ENCODE measurements at places on chromosomes 1 and 21.

GRCh38 chr1:29655945-29656850, 419.9 kb downstream of the PTPRU start:
- DNase-seq = no peak

- DNase-seq = no peak
Observed at GRCh38 chr21:32826329-32827167, 55.0 kb upstream of the PAXBP1 start.

- no peak for DNase-seq
Observed at GRCh38 chr1:115567431-115567830, 74.3 kb upstream of the VANGL1 start.

DNA sequence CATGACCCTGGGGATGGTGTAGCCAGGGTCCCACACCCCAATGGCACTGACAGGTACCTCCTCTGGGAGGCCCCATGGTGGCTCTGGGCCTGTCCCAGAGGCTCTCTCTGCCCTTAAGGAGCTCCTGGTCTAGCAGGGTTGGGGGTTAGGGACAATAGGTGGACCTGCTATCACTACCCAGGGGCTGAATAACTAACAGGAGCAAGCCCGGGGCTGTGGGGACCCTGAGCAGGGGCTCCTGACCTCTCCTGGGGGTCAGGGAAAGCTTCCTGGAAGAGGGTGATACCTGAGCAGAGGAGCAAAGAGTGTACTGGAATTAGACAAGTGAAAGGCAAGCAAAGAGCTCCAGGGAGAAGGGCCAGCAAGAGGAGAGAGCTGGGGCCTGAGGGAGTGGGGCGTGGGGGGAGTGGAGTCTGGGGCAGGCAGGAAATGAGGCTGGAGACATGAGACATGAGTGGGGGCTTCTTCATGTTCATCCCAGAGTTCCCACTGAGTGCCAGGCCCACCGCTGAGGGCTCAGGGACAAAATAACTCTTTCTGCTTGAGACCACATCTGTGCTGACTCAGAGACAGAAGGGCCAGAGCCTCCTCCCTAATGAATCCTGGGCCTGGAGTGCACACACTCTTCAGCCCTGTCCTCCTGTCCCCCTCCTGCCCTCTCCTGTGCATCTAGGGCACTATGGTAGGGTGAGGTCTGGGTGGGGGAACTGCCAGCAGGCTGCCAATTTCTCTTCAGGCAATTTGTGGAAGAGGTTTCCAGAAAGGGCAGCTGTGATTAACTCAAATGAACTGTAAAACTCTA, 517.6 kb downstream of the PTPRU start:
- DNase-seq = no peak

DNA sequence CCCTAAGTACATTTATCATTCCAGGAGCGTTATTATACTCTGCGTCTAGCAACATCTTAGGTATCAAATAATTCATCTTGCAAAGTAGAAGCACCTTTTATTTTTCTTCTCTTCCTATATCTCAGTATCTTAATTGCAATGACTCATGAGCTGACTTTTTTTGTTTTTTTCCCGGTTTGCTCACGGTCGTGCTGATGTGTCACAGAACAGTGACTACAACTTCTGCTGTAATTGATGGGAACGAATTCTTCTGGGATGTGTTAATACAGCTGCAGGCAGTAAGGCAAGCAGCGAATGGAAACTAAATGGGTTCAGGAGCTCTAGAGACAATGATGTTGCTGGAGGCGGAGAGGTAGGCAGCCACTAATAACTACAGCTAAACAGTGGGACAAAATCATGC, 89.8 kb upstream of the TMPRSS15 start:
- no peak for DNase-seq

DNA sequence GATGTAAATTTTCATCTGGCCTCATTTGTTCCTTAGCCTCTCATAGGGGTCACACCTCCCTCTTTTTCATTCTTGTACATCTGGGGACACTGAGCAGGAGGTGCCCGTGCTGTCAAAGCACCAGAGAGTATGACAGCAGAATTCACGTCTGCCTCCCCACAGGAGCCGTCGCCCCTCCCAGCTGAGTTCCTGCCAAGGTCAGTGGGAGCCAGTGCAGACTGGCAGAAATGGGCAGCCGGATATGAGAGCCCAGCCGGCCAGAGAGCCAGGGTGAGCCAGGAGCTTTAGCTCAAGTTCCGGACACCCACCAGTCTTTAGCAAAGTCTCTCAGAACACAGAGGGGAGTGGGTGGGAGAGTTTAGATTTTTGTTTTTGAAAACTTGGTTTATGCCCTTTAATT, 21.9 kb downstream of the GPR137B start:
- DNase-seq = no peak

- DNase-seq = no peak
Observed at GRCh38 chr1:240709676-240710075, 97.7 kb upstream of the GREM2 start.

DNA sequence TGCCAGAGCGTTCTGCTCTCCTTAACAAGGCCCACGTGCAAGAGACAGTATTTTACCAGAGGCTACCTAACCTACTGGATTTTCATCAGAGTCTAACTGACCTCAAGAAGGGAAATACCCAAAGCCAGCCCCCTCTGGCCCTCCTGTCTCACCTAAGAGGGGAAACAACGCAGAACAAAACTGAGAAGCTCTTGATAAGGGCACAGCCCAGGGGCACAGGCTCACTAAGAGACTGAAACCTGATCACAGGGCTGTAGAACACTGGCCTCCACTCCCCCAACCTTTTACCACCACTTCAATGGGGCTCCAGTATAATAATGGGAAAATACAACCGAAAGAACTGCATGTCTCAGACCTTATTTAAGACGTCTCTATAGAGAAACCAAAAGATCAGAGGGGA, 449.5 kb upstream of the CAMK1G start:
- DNase-seq = no peak

DNA sequence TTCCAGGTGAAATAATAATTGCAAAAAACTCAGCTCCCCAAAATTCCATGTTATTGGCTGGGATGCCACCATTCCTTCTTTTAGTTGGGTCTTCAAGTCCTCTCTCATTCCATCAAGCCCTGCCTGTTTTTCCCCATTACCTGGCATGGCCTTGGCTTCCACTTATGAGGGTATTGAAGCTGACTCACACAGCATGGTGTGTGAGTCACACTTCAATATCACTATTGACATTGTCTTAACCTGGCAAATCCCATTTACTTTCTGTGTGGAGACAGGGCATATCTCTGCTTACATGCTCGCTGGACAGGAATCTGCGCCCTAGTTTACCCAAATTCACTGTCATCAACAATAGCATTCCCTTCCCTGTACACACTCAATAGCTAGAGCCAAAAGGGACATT, 1806.8 kb downstream of the BRINP3 start:
- no peak for DNase-seq

DNA sequence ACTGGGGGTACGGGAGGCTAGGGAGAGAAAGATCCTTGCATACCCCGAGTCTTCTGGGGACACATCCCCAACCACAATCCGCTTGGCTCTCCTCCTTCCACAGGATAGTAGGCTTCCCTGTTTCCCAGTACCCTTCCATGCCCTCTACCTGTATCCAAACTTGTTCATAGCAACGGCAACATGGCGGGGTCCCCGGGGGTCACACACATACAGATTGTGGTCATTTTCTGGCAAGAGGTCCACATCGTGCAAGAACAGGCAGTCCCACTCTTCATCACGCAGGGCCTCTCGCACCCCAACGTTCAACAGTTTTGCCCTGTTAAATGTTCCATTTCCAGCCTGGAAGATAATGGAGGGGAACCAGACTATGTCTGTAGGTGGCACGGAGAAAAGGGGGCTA, 3.6 kb downstream of the B4GALT3 start:
- no peak for DNase-seq

DNA sequence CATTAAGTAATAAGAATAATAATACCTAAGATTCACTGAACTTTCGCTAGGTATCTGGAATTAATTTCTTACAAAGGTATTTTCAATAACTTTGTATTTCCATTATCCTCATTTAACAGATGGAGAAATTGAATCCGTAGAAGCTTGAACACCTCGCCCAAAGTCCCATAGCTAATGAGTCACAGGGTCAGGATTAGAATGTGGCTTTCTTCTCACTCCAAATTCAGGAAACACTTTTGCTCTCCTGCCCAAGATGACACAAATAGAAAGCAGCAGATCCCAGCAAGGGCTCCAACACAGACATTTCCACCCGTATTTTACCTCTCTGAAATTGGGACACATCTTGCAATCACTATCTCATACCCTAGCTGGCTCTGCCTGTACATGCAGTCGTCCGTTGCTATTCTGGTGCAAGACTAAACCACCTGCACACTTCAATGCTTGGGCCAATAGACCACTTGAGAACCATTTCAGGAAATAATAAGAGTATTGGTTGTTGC, 125.9 kb upstream of the GREM2 start:
- no peak for DNase-seq

DNA sequence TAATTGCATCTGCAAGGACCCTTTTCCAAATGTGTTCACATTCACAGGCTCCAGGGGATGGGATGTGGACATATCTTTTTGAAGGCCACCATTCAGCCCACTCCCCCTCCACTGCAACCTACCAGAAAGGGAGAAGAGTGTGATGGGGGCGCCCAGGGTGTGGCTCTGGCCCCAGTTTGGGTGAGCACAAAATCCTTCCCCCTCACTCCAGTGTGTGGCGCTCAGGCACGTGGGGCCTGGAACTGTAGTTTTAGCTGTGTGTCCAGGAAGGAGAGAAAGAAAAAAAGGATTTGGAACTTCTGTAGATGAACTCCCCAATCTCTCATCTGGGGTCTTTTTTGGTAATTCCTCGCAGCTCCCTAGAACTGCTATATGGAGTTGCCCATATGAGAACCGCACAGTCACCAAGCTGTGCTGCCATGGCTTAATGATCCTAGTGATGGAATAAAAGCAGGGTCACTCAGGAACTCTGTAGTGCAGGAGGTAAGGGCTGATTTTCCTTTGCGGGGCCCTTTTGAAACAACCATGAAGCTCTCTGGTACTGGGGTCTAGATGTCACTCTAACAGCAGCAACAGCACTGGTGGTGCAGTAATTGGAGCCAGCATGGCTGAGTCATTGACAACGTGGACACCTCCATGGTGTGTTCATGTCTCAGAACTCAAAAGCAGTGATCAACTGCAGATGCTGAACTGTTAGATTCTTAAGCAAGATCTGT, 17.0 kb downstream of the AGT start:
- no peak for DNase-seq

- no peak for DNase-seq
Observed at GRCh38 chr1:205668951-205669340, 11.4 kb downstream of the SLC45A3 start.

GRCh38 chr1:80384083-80384830, 1377.7 kb upstream of the ADGRL4 start:
- DNase-seq = no peak

GRCh38 chr1:168452329-168452728, 91.5 kb downstream of the XCL2 start:
- DNase-seq = no peak

DNA sequence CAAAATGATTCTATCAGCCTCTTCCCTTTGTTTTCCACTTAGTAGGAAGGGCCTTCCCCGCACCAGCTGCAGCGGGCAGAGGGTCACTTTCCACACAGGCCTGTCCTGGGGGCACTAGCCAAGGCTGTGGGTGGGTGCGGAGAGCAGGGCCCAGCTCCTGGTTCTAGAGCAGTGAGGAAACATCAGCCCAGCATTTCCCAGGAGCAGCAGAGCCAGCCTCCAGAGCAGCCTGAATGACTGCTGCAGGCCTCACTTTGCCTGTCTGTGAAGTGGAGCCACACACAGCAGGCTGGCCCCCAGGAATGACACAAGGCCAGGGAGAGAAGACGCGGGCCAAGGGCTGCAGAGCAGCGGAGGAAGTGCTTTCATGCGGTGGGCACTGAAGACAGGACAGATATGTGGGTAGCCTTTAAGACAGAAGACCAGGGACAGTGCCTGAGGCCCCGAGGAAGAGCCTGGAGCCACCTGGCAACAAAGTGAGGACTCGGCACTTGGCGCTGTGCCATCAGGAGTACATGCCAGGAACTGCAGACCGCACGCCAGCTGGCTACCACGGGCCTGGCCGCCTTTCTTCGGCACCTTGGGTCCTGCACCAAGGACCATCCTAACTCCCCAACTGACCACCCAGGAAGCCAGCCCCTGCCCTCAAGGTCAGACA, 42.0 kb downstream of the ACOT7 start:
- no peak for DNase-seq

DNA sequence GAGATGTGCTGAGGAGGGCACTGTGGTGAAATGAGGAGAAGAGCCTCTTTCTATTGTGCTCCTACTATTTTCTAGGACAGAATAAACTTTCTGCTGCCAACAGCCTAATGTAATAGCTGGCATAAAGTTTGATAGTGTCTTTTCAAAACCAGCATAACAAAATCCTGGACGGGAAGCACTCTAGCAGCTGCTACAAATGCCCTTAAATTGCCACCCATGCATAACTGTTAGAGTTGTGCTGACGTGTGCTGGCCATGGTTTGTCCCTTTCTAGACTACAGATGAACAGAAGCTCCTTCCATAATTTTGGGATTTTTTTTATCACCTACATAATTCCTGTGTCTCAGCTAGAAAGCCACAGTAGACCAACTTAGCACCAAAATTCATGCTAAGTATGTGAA, 88.5 kb upstream of the DEPDC1 start:
- no peak for DNase-seq

DNA sequence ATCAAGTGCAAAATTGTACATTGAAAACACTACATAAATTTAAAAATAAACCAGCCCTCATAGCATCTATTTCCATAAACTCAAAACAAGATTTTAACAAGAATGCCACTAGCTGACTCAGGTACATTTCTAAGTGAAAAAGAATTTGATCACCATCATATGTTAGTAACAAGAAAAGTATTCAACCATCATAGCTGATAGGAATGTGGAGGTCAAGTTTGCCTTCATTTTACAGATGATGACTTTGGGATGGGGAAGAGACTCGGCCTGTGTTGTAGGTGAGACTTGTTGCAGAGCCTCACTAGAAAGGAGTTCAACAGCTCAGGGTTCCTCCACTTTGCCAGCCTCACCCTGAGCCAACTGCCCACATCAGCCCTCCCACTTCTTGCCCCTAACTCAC, 318.8 kb upstream of the FAM78B start:
- no peak for DNase-seq

DNA sequence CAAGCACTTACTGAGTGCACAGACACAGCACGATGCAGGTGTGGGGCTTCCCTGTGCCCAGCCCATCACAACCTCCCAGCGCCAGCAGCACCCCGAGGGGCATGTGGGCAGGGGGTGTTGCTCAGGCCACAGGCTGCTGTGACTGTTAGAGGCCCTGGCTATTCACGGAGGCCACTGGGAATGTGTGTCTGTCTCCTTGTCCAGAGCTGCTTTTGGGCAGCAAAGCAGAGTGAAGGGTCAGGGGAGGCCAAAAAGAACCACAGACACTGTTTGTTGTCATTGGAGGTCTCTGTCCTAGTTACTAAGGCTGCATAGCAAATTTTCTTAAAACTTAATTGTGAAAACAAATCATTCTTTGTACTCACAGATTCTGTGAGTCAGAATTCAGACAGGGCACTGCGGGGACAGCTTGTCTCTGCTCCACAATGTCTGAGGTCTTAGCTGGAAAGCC, 49.6 kb downstream of the TNFRSF8 start:
- DNase-seq = no peak

- DNase-seq = no peak
Observed at GRCh38 chr1:79497193-79497773, 490.8 kb upstream of the ADGRL4 start.

GRCh38 chr21:38241029-38241740, 15.6 kb upstream of the KCNJ15 start:
- no peak for DNase-seq

- no peak for DNase-seq
Observed at GRCh38 chr1:40848530-40849189, 13.5 kb downstream of the CITED4 start.

All from activated naive CD8-positive, alpha-beta T cell treated with anti-CD3 and anti-CD28 coated beads, Interleukin-2, amount 50 U/mL, for 16 hours (primary cell).